ENCODE measurements at places on chromosomes 2 and 18. TPM values are rescaled to one million over a fixed set of nuclear protein-coding genes. Genes with fewer than 3 reads are reported as not detected.

DNA sequence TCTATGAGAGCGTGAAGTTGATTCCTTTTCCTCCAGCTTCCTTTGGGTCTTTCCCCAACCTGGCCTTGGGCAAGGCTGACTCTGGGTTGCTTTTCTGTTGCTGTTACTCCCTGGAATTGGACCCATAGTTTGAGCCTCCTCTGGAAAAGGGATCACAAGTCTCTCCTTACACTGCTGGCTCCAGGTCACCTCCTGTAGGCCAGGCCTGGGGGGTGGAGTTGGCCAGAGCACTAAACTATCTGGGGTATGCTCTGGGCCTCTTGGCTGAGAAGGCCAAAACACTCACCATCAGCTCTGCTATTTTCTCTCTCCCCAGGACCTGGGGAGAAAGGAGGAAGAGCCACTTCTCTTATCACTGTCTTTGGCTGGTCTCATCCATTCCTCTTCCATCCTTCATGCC is 56.5 kb upstream of the NCOA1 start:
- H3K36me3 ChIP-seq: no peaks in the 10 kb centered on the region
- H3K4me1 ChIP-seq: no peaks in the 10 kb centered on the region
- DNase-seq: no peak
- H3K27ac ChIP-seq: no peak overlapping the region
- H3K4me3 ChIP-seq: no peak overlapping the region

- H3K27ac ChIP-seq: no peak overlapping the region
- no peak overlapping the region for H3K4me3 ChIP-seq
- H3K36me3 ChIP-seq: no peaks in the 10 kb centered on the region
- no peak for DNase-seq
These were observed 419.6 kb downstream of the SOX11 start for GRCh38 chr2:6111781-6112261.

- no peaks in the 10 kb centered on the region for H3K27me3 ChIP-seq
- H3K4me1 ChIP-seq: no peaks in the 10 kb centered on the region
- H3K27ac ChIP-seq: no peak overlapping the region
- no peaks in the 10 kb centered on the region for H3K36me3 ChIP-seq
- H3K4me3 ChIP-seq: no peak overlapping the region
These were observed 219.8 kb downstream of the GLI2 start for GRCh38 chr2:120955427-120955826.

DNA sequence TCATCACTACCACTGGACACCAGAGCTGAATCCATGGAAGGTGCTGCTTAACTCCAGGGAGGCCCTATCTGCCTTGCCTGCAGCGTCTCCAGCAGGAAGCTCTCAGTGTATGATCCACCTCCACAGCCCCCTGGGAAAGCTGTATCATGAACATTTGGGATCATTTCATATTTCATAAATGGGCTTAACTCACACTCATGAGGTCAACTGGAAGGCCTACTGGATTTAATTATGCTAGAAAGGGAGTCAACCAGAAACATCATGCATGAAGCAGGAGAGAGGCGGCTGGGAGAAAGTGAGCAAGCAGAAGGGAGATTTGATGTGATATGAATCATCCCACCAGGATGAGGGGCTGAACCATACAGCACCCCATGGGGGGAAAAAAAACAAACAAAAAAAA is 537.7 kb downstream of the TNS1 start:
- H3K4me1 ChIP-seq: no peaks in the 10 kb centered on the region
- no peaks in the 10 kb centered on the region for H3K36me3 ChIP-seq
- H3K4me3 ChIP-seq: no peak overlapping the region

DNA sequence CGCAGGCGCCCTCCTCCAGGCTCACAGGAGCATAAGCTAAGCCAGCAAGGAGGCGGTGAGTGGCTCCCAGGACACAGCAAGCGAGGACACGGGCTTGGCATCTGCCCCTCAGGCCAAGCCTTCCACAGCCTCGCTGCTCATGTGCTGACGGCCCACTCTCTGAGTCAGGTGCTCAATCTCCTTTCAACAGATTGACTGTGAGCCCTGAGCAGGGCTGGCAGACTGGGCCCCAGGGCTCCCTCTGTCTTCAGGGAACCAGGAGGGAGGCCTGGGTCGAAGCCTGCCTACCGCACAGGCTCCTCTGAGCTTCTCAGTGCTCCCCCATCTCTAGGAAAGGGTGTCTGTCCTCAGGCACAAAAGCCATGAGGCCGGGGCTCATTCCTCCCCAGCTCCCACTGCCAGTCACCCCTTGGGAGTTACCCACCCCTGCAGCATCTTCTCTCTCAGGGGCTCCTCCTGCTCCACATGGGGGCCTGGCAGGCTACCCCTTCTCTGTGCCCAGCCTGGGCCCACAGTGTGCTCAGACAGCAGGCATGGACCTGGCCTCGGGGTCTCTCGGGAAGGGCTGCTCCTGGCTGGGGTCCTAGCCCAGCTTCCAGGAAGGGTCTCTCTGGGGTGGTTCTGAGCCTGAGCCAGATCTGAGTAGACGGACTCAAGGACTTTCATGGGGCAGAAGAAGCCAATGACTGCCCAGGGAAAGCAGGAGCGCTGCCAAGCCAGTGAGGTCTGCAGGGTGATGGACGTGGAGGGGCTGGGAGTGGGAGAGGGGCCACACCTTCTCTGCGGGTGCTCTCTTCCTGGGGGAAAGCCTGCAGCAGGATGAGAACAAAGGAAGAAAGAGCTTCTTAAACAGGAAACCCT is 138.0 kb upstream of the GPC1 start:
- H3K27ac ChIP-seq: no peak overlapping the region
- no peaks in the 10 kb centered on the region for H3K36me3 ChIP-seq
- no peak for DNase-seq
- no peaks in the 10 kb centered on the region for H3K4me1 ChIP-seq
- H3K27me3 ChIP-seq: no peaks in the 10 kb centered on the region

GRCh38 chr2:45237128-45237527 is 227.9 kb upstream of the SIX2 start:
- DNase-seq: no peak
- H3K4me3 ChIP-seq: no peak overlapping the region
- H3K27ac ChIP-seq: no peak overlapping the region
- no peaks in the 10 kb centered on the region for H3K36me3 ChIP-seq
- peaks cover 19% of the 10 kb centered on the region for H3K27me3 ChIP-seq

DNA sequence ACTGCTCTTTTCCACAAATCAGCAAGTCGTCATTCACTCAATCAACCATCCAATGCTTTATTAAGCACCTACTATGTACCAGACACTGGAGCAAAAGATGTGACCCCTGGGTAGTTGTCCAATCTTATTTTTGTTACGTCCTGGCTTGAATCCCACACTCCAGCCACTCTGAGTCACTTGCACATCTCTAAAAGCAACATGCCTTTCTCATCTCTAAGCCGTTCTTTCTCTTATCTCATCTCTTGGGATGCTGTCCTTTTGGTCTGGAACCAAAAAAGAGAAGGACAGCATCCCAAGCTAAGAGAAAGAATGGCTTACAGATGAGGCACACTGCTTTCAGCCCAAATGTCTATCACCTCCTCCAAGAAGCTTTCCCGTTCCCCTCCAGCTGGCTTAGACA is 58.8 kb downstream of the RNF152 start:
- H3K4me1 ChIP-seq: peaks cover 11% of the 10 kb centered on the region
- H3K4me3 ChIP-seq: no peak overlapping the region
- no peaks in the 10 kb centered on the region for H3K36me3 ChIP-seq
- peaks cover 22% of the 10 kb centered on the region for H3K27me3 ChIP-seq
- DNase-seq: no peak
- H3K27ac ChIP-seq: no peak overlapping the region

DNA sequence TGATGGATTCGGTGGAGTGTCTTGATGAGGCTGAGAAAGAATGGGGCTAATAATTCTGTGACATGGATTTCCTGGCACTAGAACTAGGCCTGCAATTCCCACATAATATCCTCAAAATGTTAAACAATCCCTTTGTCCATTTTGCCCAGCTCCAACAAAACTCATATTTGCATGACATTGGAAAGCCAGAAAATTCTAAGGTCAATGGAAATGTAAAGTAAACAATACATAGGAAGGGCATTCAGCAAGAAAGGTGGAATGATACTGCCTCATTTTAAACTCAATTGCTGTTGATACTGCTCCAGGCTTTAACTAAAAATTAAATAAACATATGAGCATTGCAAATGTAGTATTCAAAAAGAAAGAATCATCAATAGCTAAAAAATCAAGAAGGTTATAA is 434.8 kb upstream of the SLC8A1 start:
- no peaks in the 10 kb centered on the region for H3K4me1 ChIP-seq
- no peak for DNase-seq
- H3K27ac ChIP-seq: no peak overlapping the region

- H3K27ac ChIP-seq: no peak overlapping the region
- DNase-seq: no peak
These were observed 149.0 kb upstream of the REV1 start for GRCh38 chr2:99638791-99639190.

The PUS10 gene
- 8.4 TPM for total RNA-seq

The SPP2 gene
- not detected for total RNA-seq

The CASP8 gene
- total RNA-seq: 39.8 TPM

The KCNS3 gene
- not detected for total RNA-seq

The WDR35 gene
- total RNA-seq: 8.1 TPM
